Jurkat, Clone E6-1 (cell line): ENCODE measurements at places on chromosomes 7 and 10.

DNA sequence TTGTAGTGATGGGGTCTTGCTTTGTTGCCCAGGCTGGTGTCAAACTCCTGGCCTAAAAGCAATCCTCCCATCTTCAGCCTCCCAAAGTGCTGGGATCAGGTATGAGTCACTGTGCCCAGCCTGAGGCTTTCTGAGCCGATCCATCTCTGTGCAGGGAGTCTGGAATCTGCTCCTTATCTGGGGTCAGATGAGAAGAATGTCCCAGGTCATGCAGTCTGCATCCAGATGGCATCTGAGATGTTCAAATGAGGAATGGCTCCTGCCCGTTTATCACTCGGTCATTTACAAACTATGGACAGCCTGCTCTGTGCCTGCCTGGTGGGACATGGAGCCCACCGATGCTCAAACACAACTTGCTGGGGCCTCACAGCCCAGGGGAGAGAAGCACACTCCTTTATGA, 11.1 kb upstream of the SLC18A3 start:
- no peak for DNase-seq

GRCh38 chr10:101305320-101306241, 48.4 kb upstream of the BTRC start:
- DNase-seq: no peak

DNA sequence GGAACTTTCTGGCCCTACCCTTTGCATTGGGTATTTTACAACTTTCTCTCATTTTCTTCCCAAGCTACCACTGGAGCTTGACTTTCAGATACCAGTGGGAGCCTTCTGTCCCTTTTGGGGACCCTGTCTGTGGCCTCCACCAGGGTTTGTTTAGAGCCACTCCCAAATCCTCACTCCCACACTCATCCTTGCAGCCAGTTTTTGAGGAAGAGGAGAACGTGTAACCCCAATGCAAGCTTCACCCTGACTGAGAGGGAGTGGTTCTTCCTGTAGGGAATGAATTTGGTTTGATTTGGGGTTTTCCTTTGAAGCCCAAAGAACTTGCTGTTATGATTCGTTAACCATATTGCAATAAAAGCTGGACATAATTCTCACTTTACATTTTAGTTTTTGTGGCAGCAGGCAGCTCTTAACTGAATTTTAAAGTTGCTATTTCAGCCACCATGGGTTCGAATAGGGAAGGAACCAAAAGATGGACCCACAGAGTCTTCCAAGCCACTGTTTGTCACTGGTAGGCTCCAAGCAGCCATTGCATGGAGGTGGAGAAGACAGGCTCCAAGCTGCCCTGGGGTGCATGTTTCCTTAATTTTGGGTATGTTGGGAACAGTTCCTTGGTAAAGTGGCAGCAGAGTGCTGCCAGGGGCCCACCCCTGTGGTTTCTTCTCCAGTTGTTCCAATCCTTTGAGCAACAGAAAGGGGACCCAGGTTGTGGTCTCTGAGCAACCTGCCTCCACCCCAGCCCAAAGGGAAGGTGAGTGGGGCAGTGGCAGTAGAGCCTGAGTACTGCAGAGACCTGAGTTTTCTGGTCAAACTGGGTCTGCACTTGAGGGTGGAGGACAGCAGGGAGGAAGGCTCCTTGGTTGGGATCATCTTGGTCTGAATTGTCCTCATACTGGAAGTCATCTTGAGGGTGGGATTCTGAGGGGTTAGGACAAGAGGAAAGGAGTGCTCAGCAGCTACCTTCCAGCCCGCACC, 5.1 kb downstream of the EVX1 start:
- no peak for DNase-seq

DNA sequence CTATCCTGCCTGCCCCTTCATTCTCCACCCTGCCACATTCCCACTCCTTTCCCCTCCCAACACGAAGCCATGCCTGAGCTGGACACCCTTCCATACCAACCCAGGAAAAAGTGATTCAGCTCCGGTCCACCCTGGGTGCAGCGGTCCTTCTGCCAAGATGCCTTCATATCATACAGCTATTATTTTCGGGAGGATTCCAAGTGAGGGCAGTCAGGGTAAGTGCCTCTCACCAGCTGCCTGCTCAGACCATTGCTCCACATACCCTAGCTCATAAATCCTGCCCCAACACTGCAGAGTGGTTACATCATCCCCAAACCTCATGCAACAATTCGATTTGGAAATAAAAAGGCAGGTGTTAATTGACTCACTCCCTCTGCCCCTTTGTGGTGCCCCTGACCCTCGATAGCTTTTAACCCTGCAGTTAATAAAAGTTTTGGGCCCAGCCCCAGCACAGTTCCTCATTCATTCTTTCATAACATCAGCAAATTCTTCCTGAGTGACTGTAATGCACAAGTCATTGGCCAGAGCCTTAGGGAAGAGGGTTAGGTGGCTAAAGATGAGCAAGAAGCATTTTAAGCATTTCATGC, 42.6 kb downstream of the ZNF503 start:
- no peak for DNase-seq

DNA sequence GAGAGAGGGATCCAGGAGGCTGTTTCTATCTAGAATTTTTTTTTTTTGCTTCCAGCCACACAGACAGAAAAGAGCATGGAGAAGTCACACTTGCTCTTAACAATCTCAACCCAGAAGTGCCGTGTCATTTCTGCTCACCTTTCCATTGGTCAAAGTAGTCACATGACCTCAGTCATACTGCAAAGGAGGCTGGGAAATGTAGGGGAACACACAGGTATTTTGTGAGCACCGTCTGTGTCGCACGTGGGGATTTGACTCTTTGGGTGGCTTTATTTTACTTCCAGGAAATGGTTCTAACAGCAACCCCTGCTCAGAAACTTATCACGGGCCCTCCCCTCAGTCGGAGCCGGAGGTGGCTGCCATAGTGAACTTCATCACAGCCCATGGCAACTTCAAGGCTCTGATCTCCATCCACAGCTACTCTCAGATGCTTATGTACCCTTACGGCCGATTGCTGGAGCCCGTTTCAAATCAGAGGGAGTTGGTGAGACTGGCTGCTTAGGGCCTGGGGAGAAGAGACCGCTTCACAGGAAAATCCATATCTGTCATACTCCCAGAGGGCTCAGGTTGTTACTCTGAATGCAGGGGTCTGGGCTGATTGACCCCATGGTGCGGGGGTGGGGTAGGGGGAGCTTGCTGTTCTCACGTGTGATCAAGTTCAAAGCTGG, 13.1 kb upstream of the CPA1 start:
- no peak for DNase-seq

GRCh38 chr10:48836605-48837004, 103.0 kb downstream of the LRRC18 start:
- no peak for DNase-seq

GRCh38 chr10:12531305-12532220, 182.2 kb downstream of the CAMK1D start:
- no peak for DNase-seq

DNA sequence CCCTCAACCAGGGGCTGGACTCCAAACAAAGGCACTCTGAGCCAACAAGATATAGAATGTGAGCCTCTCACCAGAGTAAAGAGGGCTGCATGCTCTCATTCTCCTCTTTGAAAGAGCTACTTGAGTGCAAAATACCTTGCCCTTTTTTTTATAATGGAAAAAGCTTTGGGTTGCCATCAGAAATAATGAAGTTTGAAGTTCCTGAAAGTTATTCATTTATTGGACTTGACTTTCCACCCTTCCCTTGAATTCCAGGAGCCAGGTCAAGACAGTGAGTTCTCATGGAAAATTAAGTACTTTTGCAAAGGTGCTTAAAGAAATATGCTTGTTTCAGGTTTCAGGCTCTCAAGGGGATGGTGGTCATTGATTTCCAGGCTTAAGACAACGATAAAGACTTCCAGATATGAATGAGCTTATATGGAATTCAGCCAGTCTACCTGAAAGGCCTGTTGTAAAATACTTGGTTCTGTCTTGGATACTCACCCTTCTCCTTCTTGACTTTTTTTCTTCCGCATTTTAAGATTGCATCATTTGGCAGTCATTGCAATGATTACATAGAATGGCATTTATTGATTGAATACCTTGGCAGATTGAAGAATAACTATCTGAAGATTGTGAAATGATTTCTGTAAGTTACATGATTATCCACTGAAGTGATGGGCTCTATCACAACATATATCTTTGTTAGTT, 696.4 kb downstream of the INHBA start:
- DNase-seq: no peak

GRCh38 chr7:19814776-19815175, 41.4 kb upstream of the TMEM196 start:
- DNase-seq: no peak

- DNase-seq: no peak
Observed at GRCh38 chr10:85047170-85047834, 718.9 kb downstream of the CCSER2 start.
